Cerebellum (tissue), 4 donors: ENCODE measurements at places on chromosomes 4 and X. TPM values are rescaled to one million over a fixed set of nuclear protein-coding genes. Genes with fewer than 3 reads are reported as not detected.

MID1 gene
- 35.3 TPM for total RNA-seq

VCX3B gene
- not detected for total RNA-seq

PAGE3 gene
- not detected for total RNA-seq

SERTM2 gene
- not detected for total RNA-seq

KLHL13 gene
- total RNA-seq = 48.6 TPM

XAGE1B gene
- total RNA-seq = not detected
